ENCODE measurements at places on chromosomes 3 and 15.
A peak's percentile ranks its signal among the peaks of the same experiment; 100 is the strongest.

DNA sequence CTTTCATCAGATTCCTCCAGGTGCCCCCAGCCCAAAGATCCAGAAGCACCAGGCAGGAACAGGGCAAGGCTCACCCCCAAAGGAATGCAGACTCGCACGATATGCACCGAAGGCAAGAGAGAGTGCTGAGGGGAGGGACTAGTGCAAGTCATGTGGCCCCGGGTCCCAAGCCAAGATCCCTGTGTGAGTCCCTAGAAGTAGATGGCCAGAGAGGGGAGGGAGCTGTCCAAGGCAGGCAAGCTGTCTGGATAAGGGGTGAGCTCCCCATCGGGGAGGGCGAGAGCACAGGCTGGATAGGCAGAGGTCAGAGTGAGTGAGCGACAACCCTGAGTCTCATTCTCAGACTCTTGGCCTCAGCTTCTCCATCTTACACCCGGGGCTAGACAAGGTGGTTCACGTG lies 171.5 kb upstream of the LINGO1 start:
- DNase-seq: no peak

DNA sequence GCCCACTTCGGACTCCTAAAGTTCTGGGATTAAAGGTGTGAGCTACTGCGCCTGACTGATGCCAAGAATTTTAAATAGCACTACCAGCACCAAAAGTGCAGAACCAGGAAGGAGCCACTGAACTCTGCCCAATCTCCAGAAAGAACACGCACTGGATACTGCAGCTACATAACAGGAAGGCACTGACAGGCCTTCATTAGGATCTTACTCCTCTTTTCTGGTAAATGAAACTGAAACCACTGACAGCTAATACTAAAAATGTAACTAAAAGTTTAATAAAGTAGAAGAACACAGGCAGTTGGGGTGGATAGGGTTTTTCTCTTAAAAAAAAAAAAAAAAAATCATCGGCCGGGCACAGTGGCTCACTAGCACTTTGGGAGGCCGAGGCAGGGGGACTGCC lies 74.1 kb upstream of the CHRM5 start:
- no peak for DNase-seq

DNA sequence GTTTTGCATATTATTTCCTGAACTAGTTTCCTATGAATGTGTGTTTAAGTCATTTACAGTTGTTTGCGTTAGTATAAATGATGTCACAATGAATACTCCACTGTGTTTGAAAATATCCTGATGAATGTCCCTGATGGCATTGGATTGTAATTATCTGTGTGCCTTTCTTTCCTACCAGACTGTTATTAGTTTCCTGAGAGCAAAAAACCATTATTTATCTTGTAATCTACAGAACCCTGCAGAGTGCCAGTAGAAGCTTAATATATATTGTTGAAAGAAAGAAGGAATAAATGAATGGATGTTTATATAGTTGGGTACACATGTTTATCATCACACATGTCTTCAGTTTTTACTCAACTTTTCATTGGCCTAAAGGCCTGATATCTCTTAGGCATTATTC lies 312.6 kb downstream of the AGBL1 start:
- DNase-seq: no peak

- no peak for DNase-seq
These were observed 22.4 kb upstream of the ALDH1A2 start for GRCh38 chr15:58087871-58088270.

DNA sequence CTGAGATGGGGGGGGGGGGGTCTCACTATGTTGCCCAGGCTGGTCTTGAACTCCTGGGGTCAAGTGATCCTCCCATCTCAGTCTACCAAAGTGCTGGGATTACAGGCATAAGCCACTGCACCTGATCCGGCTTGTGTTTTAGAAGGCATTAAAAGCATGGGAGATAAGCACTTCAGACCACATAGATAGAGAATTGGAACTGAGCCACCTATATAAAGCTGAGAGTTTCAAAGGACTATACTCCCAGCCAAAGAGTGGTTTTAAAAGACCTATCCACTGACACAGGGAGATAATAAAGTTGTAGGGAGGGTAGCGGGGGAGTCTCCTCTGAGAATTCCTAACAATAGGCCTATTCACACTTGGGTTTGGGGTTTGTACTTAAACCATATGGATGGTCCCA lies 34.8 kb downstream of the DENND4A start:
- DNase-seq: no peak

GRCh38 chr15:42143356-42143755 lies 13.1 kb downstream of the PLA2G4F start:
- no peak for DNase-seq

DNA sequence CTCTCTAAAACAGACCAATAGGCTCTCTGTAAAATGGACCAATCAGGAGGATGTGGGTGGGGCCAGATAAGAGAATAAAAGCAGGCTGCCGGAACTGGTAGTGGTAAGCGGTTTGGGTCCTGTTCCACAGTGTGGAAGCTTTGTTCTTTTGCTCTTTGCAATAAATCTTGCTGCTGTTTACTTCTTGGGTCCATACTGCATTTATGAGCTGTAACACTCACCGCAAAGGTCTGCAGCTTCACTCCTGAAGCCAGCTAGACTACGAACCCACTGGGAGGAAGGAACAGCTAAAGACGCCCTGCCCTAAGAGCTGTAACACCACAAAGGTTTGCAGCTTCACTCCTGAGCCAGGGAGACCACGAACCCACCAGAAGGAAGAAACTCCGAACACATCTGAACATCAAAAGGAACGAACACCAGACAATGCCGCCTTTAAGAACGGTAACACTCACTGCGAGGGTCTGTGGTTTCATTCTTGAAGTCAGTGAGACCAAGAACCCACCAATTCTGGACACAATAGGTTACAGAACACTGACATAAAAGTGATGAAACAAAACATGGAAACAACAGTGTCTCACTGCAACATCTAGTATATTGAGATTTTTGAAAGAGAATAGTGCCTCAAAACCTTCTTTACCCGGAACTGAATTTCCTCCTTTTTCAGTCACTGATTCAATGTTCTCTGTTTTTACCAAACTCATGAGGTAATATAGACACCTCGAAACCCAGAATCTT lies 28.8 kb upstream of the PLSCR2 start:
- no peak for DNase-seq

DNA sequence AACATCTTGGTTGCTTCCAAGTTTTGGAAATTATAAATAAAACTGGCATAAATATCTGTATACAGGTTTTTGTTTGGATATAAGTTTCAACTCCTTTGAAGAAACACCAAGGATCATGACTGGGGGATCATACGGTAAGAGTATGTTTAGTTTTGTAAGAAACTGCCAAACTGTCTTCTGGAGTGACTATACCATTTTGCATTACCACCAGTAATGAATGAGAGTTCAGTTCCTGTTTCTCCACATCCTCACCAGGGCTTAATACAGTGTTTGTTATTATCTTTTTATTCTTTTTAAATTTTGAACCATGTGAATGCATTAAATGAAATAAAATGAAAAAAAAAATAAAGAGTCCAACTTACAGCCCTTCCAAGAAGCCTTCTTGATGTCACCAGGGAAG lies 3.7 kb upstream of the ANKUB1 start:
- DNase-seq: no peak

DNA sequence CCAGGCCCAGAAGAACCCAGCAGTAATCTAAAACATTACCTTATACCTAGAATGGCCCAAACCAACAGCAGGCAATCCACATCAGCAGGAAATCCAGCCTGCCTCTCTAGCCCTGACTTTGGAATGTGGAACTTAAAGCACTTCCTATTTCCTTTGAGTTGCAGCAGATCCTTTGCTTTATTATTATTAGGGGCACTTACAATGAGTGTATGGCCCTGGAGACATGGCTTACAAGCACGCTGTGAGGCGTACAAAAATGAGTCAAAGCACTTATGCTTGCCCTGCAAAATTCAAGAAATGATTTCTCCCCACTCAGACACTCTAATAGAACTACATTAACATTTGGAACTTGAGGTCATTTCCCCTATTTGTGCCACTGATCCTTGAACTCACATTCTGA lies 9.5 kb upstream of the KNSTRN start:
- DNase-seq: no peak

- DNase-seq: no peak
These were observed 84.6 kb downstream of the CD47 start for GRCh38 chr3:108006077-108006771.

DNA sequence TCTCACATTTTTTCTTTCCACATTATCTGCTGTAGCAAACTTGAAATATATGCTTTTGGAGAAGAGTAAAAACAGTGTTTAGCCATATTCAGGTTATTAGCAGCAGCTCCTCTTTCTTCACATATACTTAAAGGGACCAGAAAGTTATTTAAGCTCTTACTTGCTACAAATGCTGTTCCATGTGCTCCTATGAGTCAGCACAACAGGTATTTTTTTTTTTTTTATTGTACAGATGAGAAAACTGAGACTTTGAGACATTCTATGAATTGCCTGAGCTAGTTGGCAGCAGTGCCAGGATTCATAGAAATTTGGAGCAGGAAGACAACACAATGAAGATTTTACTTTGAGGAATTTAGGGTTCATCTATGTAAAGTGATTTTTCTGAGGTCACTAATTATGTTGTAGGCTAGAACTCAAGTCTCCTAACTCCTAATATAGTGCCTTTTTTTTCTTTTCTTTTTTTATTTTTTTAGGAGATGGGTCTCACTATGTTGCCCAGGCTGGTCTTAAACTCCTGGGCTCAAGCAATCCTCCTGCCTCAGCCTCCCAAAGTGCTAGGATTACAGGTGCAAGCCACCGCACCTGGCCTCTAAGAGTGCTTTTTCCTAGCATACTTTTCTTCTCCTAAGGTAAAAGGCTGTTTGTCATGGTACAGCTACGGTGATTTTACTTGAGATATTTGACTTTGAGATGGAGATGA lies 23.6 kb downstream of the SETD5 start:
- DNase-seq: peak; percentile 22

DNA sequence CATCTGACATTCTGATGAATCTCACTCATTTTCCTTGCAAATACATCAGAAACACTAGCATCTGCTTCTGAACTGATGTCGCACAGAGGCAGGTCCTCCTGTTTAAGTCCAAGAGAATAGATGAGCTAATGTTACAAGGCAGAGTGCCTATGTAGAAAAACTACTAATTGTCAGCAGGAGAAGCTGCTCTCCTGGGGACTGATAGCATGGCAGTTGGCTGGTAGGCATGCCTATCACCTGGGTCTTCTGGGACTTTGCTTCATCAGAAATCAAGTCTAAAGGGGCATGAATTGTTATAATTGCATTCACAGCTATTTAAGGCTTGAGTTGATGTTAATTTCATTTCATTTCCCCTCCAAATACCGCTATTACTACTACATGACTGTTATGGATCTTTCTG lies 457.2 kb downstream of the RAP2B start:
- no peak for DNase-seq

DNA sequence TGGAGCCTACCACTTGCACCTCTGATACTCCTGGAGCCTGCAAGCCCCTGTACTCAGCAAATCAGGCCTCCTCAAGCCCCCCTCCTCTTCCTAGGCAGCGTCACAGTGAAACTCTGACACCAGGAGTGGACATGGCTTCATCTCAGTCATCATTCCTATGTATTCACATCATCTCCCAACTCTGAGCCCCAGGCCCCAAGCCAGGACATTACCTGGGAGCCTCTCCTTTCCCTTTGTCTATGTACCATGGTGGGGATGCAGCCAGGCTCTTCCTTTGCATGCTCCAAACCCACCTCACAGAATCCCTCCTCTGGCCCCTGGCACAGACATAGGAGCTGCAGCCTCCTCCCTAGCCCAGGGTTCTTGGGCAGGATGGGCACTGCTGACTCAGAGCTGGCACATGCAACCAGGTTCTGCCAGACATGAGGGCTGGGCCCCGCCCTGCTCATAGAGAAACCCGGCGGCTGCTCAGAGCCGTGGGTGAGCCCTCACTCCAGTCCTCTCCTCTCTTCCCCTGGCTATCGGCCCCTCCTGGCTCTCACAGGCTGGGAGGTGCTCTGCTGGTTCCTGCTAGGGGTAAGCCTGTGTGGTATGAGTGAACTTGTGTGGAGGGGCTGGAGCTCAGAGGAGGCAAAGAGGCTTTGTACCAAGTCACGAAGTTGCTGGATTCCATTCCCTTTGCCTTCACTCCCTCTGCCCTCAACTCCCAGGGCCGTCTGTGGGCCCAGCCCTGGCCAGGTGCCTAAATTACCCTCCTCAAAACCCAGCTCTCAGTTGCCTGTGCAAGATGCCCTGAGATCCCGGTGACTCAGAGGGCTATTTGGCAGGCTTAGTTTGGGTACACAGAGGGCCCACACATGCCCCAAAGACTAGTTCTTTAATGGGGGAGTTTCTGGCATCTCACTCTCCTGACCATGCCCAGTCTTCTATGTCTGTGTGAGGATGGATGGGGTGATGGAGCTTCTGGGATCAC lies 1.9 kb upstream of the PLCD1 start:
- no peak for DNase-seq

DNA sequence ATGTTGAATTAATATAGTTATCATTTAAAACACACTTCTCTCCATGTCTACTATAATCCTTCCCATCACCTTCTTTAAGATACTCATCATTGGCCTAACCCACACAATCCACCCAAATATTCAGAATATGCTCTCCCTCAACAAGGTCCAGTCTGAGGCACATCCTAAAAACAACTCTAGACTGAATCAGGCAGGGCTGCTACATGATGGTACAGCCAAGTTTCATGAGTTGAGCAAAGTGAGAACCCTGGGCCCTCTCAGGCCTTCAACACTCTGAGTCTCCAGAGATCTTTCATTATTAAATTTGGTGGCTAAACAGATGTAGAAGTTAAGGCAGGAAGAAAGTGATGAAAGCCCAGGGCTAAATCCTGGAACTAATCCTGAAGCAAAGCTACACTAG lies 16.2 kb downstream of the ZNF148 start:
- no peak for DNase-seq

DNA sequence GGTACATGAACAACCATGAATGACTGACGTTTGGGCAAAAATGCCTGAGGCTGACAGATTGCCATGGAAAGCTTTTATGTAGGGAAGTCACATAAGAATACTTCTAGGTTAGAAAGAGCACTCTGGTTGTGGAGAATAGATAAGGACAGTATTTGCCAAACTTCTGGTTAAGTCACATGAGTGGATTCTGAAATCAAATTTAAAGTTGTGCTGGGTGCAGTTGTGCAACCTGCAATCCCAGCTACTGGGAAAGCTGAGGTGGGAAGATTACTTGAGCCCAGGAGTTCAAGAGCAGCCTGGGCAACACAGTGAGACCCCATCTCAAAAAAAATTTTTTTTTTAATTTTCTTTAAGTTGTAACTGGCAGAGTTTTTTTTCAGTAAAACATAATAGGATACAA lies 7.2 kb upstream of the ZNF148 start:
- DNase-seq: no peak

GRCh38 chr15:79299126-79299840 lies 11.6 kb upstream of the TMED3 start:
- no peak for DNase-seq

All from glomerular endothelial cell (primary cell).